Substantia nigra (tissue), 51 donors: ENCODE measurements at places on chromosomes 12 and 14.

DNA sequence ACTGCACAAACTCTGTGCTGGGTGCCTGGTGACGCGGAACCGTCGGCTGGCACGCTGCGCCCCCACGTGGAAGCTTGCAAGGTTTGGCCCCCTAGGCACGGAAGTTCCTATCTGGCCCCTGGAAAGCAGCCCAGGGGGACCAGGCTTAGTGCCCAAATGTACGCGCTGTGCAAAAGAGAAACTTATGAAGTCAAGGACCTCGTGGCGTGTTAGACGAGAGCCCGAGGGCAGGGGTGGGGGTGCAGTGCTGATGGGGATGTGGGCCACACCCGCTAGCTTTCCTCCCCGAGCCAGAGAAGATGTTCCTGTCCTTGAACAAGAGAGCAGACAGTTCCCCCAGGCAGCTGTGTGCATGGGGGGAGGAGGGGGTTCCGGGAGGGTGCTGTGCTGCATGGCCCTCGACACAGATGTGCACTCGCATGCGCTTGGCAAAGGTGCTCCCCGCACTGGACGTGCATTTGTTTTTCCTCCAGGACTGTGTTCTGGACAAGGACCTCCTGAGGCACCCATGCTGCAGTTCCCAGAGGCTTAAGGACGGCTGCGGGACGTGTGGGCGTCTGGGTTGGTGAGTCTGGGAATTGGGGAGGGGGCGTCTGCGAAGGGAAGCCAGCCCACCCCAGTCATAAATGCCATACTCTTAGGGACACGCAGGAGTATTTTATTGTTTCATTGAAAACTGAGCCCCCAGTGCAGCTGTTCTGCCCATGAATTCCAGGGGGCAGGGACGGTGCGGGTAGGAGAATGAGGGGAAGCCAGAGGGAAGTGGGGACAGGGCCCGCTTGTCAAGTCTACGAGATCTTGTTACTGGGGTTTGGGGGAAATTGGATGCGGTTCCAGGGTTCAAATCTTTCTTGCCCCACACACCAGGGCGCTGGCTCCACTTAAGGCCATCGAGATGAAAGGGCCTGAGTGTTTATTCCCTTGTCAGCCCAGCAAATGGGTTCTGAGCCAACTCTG is 80.0 kb downstream of the NTF3 start:
- DNase-seq, result no peak

- DNase-seq, result no peak
These were observed 357.0 kb downstream of the TMEM121 start for GRCh38 chr14:105883066-105884005.

DNA sequence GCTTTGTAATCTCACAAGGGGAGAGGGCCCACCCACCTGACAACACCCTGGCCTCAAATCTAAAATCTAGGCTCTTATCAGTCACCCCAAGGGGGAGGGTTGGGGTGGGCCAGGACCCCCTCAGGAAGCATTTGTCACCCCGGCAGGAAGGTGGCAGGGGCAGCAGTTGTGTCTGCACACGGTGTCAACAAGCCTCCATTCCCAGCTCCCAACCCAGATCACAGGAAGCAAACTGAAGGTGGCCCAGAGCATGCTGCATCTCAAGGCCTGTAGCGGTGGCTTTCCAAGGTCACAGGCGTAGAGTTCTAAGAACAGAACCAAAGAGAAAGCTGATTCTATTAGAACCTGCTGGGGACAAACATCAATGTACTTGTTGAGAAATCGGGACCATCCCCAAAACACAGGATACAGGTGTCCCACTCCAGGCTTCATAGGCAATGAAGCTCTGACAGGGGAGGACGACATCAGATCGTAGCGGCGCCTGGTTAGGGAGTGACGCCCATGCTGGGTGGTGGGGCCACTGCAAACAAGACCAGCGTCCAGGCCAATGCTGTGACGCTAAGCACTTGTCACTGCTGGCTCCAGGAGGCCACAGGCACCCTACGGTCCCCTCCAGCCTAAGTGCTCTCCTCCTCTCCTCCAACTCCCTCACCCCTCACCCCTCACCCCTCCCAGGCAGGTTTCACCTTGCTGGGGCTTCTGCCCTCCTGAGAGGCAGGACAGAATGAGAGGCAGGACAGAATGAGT is 52.9 kb downstream of the CCDC88C start:
- no peak for DNase-seq

GRCh38 chr14:68370057-68370360 is 422.9 kb downstream of the ZFP36L1 start:
- DNase-seq, result no peak

GRCh38 chr12:49950273-49951251 is at the start of gene AQP2:
Gene AQP2 (plus strand): TSS chr12:49950737. CDS start chr12:49950831, 94 bp downstream.
- DNase-seq, result no peak

- DNase-seq, result no peak
These were observed 4.1 kb upstream of the DAO start for GRCh38 chr12:108875682-108876361.

- DNase-seq, result no peak
These were observed 183.0 kb downstream of the PHETA1 start for GRCh38 chr12:111185889-111186227.

- DNase-seq, result no peak
These were observed 121.5 kb upstream of the SFSWAP start for GRCh38 chr12:131589221-131589897.
